Activated CD8-positive, alpha-beta T cell treated with anti-CD3 and anti-CD28 coated beads for 36 hours (primary cell): ENCODE measurements at places on chromosomes 13 and 19. TPM values are rescaled to one million over a fixed set of nuclear protein-coding genes. Genes with fewer than 3 reads are reported as not detected.

The TMEM145 gene
- 3.2 TPM for total RNA-seq

The SPC24 gene
- 60.5 TPM for total RNA-seq

The LYPD5 gene
- total RNA-seq = 0.61 TPM

The ZNF763 gene
- 1.7 TPM for total RNA-seq

DNA sequence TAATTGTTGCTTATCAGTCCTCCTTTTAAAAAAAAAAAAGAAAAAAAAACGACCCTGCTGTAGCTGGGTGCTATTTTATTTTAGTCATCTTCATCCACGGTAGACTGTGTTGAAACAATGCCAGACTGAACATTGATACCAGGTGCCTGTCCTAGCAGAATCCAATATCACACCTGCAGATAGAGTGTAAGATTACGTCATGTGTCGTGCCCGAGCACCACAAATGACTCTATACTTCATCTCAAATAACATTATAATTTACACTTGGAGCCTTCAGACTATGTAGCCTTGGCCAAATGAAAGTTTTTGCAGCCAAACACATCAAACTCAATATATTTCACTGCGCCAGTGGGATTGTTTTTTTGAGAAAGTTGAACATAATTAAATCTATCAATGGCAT is 410.6 kb downstream of the FGF9 start:
- no peak for DNase-seq

DNA sequence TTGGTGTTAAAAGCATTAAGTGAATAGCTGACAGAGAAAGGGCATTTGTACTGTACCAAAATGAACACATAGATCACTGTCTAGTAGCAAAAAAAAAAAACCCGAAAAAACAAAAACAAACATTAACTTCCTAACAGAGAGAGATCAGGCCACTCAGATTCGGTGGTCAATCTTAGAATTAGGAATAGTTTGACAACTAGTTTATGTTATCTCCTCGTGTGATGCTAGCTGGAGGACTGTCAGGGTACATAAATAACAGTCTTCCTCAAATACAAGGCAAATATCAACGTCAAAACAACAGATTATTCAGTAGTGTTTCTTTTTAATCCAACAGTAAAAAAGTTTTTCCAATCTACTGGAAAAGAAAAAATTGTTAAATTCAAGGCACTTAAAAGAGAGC is 1.7 kb downstream of the ZMYM5 start:
- DNase-seq = no peak

- DNase-seq = no peak
These were observed 34.7 kb upstream of the CASP14 start for GRCh38 chr19:15014579-15014978.

- DNase-seq = peak; percentile 52
These were observed 17.2 kb downstream of the RASA3 start for GRCh38 chr13:114115191-114115671.

GRCh38 chr13:26019881-26020870 is 31.6 kb downstream of the SHISA2 start:
- no peak for DNase-seq

GRCh38 chr19:52533901-52534300 is 6.4 kb downstream of the ZNF808 start:
- no peak for DNase-seq

DNA sequence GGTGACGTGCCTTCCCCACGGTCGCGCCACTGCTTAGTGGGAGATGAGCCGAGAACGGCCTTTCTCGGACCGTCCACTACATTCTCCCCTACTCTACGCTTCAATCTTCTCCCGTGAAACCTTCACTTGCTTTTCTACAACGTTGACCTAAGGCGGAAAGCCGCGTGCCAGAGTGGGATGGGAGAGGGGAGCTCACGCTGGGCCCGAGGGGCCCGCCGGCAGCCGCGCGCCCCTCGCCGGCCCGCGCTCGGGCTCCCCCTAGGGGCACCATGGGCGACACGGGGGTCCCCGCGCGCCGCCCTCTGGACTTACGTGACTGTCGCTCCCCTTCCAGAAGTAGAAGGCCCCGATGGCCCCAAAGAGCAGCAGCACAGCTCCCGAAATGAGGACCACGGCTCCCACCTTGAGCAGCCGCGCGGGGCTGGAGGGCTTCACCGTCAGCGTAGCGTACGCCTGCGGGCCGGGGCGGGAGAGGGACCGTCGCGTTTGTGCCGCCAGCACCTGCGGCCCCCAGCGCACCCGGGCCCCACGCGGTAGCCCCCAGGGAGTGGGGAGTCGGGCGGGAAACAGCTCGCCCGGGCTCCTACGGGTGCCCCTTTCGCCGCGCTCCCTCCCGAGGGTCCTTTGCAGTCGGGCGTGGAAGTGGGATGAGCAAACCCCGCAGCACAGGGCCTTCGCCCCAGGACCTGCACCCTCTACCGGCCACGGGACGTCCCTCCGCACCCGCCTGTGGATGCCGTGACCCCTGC is 727 bp downstream of the CNMD start:
- peak; percentile 42 for DNase-seq

DNA sequence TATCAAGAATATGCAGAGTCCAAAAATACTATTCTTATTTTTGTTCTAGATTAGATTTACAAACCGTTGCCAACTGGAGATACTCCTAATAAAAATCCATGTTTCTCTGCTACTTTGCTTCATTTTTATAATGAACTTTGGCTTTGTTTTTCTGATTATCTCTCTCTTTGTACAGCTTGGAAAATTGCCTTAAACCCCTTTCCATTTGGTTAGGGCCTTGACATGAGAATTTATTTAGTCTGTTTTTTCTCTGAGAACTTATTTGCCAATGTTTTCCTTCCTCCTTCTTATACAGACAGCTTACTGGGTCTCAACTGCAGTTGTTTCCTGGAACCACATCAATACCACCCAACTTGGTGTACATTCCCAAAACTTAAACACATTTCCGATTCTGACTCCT is 555.4 kb downstream of the SLITRK6 start:
- no peak for DNase-seq

GRCh38 chr19:18058208-18059009 is 28.3 kb downstream of the IL12RB1 start:
- peak; percentile 83 for DNase-seq

DNA sequence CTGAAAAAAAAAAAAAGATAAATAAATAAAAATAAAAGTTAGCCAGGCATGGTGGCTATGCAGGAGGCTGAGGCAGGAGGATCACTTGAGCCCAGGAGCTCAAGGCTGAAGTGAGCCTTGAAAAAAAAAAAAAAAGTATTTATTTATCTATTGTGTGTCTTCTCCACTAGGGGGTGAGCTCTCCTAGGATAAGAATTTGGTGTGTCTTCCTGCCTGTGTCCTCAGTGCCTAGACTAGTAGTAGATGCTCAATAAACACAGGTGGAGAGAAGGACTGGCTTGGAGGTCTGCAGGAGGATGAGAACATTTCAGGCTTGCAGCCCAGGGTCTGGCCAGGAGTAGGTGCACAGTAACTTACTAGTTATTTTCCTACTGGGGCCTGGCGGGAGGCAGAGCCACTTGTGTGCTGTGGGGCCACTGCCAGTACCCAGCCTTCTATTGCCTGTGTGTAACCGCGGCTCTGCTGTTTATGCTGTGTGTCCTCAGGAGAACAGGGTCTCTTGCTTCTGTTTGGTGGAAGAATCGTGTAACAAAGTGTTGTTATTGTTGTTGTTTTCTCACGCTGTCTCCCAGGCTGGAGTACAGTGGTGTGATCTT is 5.4 kb downstream of the LMTK3 start:
- peak; percentile 20 for DNase-seq

DNA sequence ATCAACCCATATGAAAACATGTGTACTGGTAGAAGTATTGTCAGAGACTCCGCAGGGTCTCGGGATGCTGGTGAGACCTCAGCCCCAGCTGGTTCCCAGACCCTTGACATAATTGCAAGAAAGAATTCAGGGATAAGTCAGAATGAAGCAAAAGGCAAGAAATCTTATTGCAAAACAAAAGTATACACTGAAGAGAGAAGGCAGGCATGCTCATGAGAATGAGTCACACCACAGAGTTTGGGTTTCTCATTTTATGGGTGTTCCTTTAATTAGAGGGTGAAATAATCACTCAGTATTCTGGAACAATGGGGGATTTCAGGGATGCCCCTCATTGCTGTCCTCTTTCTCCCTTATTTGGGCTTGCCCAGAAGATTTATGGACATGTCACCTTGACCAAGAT is 1423.8 kb upstream of the MIR17HG start:
- no peak for DNase-seq

- DNase-seq = no peak
These were observed 474 bp upstream of the IFT88 start for GRCh38 chr13:20566468-20566897.

DNA sequence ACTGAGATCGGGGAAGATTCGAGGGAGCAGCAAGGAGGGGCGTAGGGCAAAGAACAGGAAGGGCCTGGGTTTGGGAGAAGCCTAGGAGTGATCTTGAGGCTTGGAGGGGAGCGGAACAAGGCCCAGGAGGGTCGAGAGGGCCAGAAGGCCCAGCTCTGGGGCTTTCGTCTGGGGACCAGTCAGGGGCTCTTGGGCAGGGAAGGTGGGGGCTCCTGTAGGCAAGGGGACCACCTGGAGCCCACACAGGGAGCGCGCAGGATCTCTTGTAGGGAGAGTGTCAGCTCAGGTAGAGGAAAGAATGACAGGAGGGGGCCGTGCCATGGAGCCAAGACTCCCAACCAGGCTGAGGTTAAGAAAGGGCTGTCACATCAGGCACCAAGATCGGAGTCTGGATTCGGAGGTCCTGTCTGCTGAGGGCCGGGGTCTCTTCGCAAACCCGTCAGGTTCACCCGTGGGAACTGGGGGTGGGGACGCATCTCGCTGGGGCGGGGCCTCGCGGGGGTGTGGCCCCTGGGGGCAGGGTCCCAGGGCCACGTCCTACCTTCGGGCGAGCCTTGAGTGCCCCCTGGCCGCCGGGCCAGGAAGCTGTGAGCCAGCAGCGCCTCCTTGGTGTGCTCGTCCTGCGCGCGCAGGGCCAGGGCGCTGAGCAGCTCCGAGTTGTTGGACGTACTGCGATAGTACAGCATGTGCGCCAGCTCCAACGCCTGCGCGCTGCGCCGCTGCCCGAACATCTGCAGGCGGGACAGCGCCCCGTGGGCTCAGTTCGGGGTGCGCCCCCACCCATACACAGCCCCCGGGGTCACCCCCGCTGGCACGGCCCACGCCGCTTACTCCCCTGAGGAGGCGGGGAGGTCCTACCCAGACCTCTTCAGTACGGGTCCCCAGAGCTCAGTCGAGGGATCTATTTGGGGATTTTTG is 8.4 kb downstream of the EMP3 start:
- DNase-seq = peak; percentile 96
